ENCODE measurements at places on chromosomes 13 and 19. TPM values are rescaled to one million over a fixed set of nuclear protein-coding genes. Genes with fewer than 3 reads are reported as not detected.

GRCh38 chr19:5095568-5095850 lies 126.6 kb downstream of the KDM4B start:
- no peak for DNase-seq

GRCh38 chr19:18967358-18968146 lies 26.5 kb upstream of the HOMER3 start:
- DNase-seq: no peak

DNA sequence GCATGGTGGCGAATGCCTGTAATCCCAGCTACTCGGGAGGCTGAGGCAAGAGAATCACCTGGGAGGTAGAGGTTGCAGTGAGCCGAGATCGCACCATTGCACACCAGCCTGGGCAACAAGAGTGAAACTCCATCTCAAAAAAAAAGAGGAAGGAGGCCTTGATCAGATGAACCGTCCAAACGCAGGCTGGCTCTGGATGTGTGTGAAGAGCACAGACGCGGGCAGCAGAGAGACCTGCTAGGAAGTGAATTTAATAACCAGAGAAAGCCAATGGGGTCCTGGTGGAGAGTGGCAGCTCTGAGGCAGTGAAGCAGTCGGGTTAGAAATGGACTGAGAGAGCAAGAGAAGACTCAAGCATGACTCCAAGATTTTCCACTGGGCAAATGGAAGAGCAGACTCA lies 136.5 kb downstream of the RNF17 start:
- no peak for DNase-seq

- DNase-seq: no peak
These were observed 73.1 kb downstream of the LATS2 start for GRCh38 chr13:20988033-20988908.

GRCh38 chr13:97911311-97912138 lies 42.0 kb upstream of the IPO5 start:
- no peak for DNase-seq

DNA sequence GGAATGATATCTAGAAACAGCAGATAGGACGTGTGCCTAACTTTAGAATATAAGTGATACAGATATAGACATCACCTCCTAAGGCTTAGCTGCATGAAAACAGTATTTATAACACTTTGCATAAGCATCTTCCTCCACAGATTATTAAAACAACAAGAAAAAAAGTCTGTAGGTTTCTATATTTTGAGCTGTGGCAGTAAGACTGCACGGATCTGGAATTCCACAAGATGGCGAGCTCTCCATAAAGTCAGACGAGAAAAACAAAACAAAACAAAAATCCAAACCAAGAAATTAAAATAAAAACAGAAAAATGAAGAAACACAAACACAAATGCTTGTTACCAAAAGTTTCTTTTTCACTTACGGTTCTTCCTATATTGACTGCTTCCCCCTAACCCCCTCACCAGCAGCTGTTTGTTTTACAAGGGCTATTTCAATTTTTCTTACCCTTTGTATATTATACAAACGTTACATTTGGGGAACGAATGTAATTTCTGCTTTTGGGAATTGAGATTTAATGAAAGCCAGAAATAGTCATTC lies 285.8 kb downstream of the MYO16 start:
- no peak for DNase-seq

GRCh38 chr13:22024381-22024994 lies 353.6 kb downstream of the FGF9 start:
- no peak for DNase-seq

- DNase-seq: no peak
These were observed 88.1 kb downstream of the FLT1 start for GRCh38 chr13:28406733-28407266.

Gene SBK3
- total RNA-seq: not detected

Gene TIMM13
- total RNA-seq: 18.3 TPM

Gene GTF3A
- 94.6 TPM for total RNA-seq
